GM12878 (cell line): ENCODE measurements at places on chromosomes 3 and 15. TPM values are rescaled to one million over a fixed set of nuclear protein-coding genes. Genes with fewer than 3 reads are reported as not detected.

The LAMB2 gene
- polyA plus RNA-seq, result 0.67 and 0.89 TPM in 2 replicates

The LRRIQ4 gene
- polyA plus RNA-seq, result 0.17 and 0.20 TPM in 2 replicates

The ADGRG7 gene
- polyA plus RNA-seq, result not detected in 2 replicates

The ITGA11 gene
- 0.12 and 0.18 TPM in 2 replicates for polyA plus RNA-seq

The HYAL3 gene
- 3.7 and 4.2 TPM in 2 replicates for polyA plus RNA-seq

The PIF1 gene
- 10.2 and 33.4 TPM in 2 replicates for polyA plus RNA-seq

The ZNF35 gene
- 10.8 and 11.0 TPM in 2 replicates for polyA plus RNA-seq

The NEK4 gene
- polyA plus RNA-seq, result 13.1 and 15.1 TPM in 2 replicates

The NR2E3 gene
- 0.11 TPM in 1 of 2 replicates, not detected in the other for polyA plus RNA-seq

The RPP25 gene
- polyA plus RNA-seq, result 7.4 and 7.9 TPM in 2 replicates

The SCN11A gene
- 0.03 and 0.06 TPM in 2 replicates for polyA plus RNA-seq

The CHRM5 gene
- polyA plus RNA-seq, result 0.03 TPM in 1 of 2 replicates, not detected in the other

The ZPLD1 gene
- polyA plus RNA-seq, result 0.06 TPM in 1 of 2 replicates, not detected in the other

The ANKUB1 gene
- 0.09 TPM in 1 of 2 replicates, not detected in the other for polyA plus RNA-seq

The REC114 gene
- not detected in 2 replicates for polyA plus RNA-seq

The CISH gene
- 1.1 and 1.5 TPM in 2 replicates for polyA plus RNA-seq

The NCKIPSD gene
- polyA plus RNA-seq, result 14.9 and 17.2 TPM in 2 replicates

The GPR156 gene
- polyA plus RNA-seq, result not detected in 2 replicates

The HYAL1 gene
- 0.55 TPM in 1 of 2 replicates, not detected in the other for polyA plus RNA-seq

The VILL gene
- 2.1 and 2.2 TPM in 2 replicates for polyA plus RNA-seq

The GRK7 gene
- polyA plus RNA-seq, result 0.05 TPM in 1 of 2 replicates, not detected in the other

The C3orf20 gene
- 0.24 and 0.40 TPM in 2 replicates for polyA plus RNA-seq

The GABRR3 gene
- polyA plus RNA-seq, result not detected in 2 replicates

The MASP1 gene
- polyA plus RNA-seq, result not detected in 2 replicates

The ZKSCAN7 gene
- polyA plus RNA-seq, result 3.4 and 4.3 TPM in 2 replicates

The PARP6 gene
- 15.5 and 19.3 TPM in 2 replicates for polyA plus RNA-seq

The SERPINI2 gene
- polyA plus RNA-seq, result not detected in 2 replicates

The SMARCC1 gene
- polyA plus RNA-seq, result 116 and 120 TPM in 2 replicates

The GOLGA6A gene
- polyA plus RNA-seq, result not detected in 2 replicates

The ABI3BP gene
- 0.17 and 0.20 TPM in 2 replicates for polyA plus RNA-seq

The RTP3 gene
- polyA plus RNA-seq, result not detected in 2 replicates
